ENCODE measurements at places on chromosomes 2 and 18.

DNA sequence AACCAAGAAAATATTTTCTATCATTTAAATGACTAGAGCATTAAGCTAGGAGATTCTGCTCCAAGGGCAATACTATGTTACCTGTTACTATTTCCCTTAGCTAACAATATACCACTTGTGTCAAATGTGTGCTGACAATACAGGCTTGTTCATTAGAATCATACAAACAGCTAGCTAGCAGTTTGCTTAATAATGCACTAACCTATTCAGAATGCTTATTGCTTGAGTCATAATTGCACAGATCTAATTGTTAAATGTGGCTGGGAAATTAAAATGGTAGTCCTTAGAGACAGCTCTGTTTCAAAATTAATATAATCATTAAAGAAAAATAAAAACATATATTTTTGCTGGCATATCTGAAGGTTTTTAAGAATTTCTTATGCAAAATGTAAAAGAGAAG, 344.2 kb downstream of the ERBB4 start:
- no peak for DNase-seq

DNA sequence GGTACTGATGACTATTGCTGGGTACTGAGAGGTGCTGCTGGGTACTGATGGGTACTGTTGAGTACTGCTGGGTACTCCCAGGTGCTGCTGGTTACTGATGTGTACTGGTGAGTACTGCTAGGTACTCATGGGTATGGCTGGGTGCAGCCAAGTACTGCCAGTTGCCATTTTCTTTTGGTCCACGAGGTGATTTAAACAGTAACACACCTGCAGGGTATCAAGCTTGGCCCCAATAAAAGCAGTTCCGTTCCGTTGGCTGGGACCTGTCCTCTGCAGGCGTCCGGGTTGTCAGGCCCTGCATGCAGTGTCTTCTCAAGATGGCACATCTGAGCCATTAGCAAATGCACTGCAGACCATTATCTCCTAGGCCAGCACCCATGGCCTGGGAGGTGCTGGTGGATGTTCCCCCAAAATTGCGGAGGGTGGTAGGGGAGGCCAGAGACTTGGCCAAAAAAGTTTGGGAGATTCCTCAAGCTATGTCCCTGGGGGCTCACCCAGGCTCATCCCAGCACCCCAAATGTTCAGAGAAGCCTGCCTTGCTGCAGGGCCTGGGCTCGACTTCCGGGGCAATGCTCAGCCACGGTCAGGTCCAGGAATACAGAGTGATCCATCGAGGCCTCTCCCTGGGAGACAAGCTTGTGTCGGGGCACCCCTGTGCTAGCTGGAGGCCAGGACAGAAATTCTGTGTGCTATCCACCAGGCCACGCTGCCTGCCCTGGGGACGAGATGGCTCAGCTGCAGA, 165.2 kb downstream of the TWIST2 start:
- no peak for DNase-seq

DNA sequence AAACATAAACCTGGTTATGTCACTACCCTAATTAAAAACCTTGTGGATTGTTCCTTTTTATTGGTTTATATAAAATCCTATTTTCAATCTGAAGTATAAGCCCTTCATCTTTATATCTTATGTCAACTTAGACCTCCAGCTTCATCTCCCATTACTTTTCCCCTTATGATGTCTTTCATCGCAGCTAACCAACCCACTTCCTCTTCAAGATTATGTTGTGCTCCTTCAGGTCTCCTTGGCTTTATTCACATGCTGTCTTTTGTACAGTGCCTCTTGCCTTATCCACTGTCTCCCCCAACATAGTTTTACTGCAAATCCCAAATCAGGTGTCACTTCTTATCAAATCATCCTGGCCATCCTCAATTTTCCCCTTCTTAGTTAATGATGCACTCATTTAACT, 25.9 kb downstream of the MBD5 start:
- no peak for DNase-seq

DNA sequence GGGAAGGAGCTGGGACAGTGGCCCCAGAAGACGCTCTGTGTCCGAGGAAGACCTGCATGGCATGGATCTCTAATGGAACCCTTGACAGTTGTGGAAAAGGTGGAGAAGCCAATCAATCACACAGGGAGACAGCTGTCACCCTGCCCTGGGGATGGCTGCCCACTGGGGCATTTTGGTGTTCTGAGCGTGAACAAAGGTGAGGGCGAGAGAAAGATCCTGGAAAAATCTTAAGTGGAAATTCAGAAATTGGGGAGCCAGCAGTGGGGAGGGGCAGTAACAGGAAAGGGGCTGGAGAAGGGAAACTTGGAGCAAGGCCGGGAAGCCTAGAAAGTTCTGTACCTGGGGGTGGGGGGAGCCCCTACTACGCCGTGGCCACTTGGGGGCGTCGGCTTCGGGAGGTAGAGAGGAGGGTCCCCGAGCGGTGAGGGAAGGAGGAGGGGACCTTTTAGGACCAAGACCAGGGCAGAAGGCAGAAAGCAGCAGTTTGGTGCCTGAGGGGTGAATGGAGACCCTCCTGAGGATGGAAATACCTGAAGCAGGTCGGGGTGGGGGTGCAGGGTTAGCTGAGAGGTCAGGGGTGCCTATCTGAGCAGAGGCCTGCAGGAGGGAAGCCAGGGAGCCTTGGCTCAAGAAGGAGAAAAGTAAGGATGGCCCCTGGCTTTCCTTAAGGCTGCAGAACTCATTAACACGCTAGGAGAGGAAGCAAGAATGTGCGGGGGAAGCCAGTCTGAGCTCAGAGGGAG, 30.0 kb downstream of the NGEF start:
- DNase-seq: no peak

GRCh38 chr18:73842795-73843394, 304.7 kb downstream of the FBXO15 start:
- DNase-seq: no peak

DNA sequence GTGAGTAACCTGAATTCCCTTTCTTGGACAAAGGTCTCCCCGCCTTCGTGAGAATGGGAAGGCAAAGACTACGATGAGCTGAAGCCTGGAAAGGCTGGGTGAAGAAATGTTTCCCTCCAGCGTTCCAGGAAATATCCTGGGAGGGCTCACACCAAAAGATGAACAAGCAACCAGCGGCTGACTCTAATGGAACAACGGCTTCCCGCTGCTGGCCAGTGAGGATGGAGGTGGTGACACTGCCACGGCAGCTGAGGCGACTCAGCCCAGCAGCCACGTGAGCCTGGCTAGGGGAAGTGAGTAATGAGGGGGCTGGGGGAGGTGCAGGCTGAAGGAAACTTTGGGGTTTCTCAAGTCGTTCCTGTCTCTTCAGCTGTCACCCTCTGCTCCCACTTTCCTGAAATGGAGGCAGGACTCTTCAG, 105.0 kb upstream of the SMAD7 start:
- peak; percentile 57 for DNase-seq

GRCh38 chr2:236505648-236506047, 64.0 kb upstream of the ACKR3 start:
- DNase-seq: no peak

DNA sequence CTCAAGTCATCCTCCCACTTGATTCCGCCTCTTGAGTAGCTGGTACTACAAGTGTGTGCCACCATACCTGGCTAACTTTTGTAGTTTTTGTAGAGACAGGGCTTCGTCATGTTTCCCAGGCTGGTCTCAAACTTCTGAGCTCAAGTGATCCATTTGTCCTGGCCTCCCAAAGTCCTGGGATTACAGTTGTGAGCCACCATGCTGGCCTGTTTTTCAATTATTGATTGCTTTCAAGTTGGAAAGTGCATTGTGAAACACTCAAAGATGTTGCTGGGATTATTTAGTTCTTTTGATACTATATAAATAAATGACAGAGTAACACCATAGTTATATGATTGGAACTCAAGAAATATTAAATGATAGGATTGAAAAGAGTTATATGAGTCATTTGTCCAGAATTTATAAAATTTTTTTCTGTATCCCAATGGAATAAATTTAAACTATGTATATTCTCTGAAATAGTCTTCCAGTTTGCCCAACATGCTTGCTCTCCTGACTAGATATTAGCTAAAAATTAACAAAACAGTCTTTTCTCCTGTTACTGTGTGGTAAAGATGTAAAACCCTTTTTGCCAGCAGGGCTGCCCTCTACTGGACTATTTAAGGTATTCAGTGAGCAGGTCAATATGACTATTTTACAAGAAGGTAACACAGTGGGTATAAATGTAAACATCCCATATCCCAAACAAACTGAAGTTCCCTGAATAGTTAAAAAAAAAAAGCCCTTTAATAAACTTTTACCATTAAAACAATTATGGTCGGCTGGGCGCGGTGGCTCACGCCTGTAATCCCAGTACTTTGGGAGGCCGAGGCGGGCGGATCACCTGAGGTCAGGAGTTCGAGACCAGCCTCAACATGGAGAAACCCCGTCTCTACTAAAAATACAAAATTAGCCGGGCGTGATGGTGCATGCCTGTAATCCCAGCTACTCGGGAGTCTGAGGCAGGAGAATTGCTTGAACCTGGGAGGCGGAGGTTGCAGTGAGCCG, 42.7 kb downstream of the ACSL3 start:
- no peak for DNase-seq

DNA sequence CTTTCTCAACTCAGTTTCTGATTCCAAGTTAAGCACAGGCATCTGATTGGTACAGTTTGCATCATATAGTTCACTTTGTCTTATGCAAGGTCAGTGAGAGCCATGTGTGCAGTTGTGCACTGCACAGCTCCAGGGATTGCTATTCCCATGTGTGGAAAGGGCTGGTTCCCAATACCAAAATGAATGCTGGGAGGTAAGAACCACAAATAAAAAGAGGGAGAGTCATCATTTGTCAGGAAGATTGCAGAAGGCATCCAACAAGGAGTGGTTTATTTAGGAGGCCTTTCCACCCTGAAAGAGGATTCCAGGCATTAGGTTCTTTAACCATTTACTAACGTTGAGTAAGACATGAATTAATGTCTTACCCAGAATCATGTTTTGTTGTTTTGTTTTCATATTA, 141.2 kb upstream of the ST6GAL2 start:
- DNase-seq: no peak

GRCh38 chr2:198857246-198857645, 600.5 kb downstream of the SATB2 start:
- no peak for DNase-seq

- DNase-seq: no peak
These were observed 418.0 kb upstream of the ST6GAL2 start for GRCh38 chr2:107303964-107304363.

DNA sequence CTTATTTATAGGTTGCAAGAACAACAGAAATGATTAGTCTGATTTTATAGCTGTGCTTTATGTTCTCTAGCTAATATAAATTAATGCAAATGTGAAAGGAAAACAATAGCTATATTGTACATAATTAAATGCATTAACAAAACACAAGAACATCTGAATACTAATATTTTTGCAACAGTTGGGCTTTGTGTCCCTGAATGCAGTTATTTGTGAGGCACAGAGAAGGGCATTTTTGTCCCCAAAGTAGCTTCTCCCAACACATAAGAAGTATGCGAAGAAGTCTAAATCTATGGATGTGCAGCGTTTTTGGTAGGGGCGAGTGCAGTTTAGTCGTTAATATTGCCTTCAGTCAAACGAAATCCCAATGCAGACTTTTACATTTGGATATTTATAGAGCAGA, 110.0 kb downstream of the MBP start:
- no peak for DNase-seq

GRCh38 chr18:70294471-70295191, 5.8 kb downstream of the SOCS6 start:
- no peak for DNase-seq

GRCh38 chr2:133541376-133541775, 26.9 kb downstream of the NCKAP5 start:
- no peak for DNase-seq

GRCh38 chr2:188369365-188369764, 77.7 kb downstream of the GULP1 start:
- DNase-seq: no peak

DNA sequence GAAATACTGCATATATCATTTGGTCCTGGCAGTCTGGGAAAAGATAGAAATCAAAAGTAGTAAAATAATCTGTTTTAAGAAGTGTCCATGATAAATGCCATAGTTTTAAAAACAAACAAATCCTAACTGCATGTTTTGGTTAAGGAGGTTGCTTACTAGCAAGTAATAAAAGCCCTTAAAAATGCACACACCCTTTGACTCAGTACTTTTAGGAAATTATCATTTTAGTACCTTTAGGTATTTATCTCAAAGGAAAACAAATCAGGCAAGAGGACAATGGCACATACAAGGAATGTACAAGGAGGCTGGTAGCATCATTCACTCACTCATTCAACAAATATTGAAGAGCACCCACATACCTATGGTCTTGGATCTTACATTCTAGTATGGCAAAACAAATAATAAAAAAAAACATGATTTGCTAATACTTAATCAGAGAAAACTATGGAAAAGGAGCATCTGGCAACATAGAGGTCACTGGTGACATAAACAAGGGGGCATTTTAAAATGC, 67.6 kb downstream of the OLA1 start:
- no peak for DNase-seq

- DNase-seq: no peak
These were observed 48.0 kb upstream of the ANXA4 start for GRCh38 chr2:69693775-69694450.

DNA sequence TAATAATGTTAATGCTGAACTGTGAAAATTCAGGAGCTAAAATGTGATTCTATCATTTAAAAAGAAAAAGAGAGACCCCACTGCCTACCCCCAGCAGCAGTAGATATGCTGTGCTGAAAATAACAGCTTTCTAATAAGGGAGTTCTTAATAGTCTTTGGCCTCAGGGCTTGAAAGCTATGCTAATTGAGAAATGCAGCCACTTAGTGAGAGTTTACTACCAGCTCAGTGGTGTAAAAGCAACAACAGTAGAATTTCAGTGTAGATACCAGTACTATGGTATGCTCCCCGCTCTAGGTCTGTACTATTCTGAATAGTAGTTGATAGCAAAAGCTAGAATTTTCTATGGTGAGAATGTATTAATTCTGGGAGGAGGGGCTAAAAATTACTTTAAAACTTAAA, 303.1 kb upstream of the VWC2L start:
- no peak for DNase-seq

DNA sequence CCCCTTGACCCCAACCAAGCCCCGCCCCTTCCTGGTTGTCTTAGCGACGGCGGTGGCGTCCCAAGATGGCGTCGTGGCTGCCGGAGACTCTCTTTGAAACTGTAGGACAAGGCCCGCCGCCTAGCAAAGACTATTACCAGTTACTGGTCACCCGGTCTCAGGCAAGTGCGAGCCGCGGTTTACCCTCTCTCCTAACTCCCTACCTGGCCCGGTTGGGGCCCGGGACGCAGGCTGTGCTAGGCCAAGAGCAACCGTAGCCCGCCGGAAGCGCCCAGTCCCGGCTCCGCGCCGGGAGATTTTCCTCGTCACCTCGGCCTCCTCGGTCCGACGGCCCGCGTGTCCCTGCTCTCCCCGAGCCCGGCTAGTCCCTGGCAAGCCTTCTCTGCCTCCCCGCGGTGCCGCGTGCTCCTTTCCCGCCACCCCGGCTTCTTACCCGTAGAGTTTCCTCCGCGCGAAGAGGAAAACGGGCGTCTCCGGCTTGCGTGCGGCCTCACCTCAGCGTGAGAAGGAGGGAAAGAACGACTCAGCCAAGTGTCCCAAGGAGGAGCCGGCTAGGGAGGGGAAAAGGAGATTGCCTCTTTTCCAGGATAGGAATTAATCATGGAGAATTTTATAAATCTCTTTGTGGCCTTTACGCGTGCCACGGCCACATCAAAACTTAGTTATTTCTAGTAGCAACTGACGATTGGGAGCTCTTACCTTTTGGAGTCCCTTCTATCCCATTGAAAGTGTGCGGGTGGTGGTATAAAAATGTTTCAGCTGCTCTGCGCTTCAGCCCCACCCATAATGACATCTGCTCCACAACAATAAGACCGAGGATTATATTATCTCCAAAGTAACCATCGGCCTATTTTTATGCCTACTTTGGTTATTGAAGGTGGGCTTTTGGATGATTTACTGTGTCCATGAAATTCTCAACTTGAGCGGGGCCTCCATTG, at the start of gene FBXO36:
FBXO36 (plus strand) TSS at position 55 of the 938 bp plus-strand sequence; CDS start at position 66, 11 bp downstream.
- no peak for DNase-seq
